ENCODE measurements at places on chromosomes 3 and 15.

DNA sequence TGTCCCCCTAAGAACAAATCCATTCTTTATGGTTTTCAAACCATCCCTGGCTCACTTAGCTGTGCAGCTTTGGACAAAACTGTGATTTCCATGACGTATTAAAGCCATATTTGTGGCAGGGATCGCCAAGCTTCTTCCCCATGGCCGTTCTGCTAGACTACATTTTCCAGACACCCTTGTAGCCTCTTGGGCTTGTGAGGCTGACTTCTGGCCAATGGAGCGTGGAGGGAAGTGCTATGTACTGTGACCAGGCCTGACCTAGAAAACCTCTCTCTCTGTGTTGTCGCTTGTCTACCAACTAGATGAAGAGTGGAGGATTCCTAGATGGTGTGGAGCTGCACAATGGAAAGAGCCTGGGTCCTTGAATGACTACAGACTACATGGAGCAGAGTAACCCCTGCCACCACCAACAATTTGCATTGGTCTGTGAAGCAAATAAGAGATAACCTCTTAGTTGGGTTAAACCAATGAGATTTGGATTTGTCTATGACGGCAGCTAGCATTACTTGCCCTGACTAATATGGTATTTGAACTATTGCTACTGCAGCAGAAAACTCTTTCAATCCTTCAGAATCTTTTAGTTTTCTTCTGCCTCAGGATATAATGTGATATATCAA lies 22.1 kb upstream of the MGLL start:
- no peak for DNase-seq

GRCh38 chr3:100936931-100937330 lies 56.3 kb downstream of the ABI3BP start:
- DNase-seq = no peak

- DNase-seq = no peak
Measured at GRCh38 chr3:185103359-185104127, 49.3 kb downstream of the C3orf70 start.

DNA sequence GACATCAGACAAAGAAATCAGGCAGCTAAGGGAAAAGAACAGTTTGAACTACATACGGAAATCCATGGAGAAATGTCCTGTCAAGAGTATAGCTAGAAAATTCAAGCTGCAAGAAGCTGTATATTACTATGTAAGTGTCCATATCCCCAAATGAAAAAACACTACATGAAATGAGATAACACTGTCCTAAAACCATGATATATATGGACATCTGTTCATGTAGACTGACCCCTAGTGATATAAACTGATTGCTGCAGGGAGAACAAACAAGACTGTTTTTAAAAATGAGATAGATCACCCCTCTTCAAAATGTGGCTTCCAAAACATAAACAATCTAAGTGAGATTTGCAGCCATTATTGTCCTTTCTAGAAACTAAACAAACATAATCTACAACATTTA lies 985.6 kb downstream of the EPHA3 start:
- DNase-seq = no peak

- DNase-seq = no peak
Measured at GRCh38 chr3:131349946-131350347, 31.6 kb upstream of the NUDT16 start.

GRCh38 chr3:149783576-149783975 lies 8.8 kb downstream of the ANKUB1 start:
- DNase-seq = no peak

- DNase-seq = no peak
Measured at GRCh38 chr3:129122412-129123011, 908 bp upstream of the RAB43 start.

DNA sequence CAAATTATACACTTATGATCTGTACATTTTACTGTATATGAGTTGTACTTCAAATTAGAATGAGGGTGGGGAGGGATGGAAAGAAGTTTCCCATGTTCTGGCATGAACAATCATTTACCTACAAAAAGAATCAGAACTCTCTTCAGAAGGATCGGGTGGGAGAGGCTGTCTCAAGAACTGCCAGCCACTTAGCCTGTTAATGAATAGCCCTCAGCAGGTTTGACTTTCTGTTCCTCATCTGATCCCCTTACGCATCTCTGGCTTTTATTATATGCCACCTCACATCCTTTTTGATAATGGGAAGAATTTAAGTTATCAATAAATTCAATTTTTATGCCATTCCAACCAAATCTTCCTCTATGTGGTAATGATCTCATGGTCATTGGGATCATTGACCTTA lies 168.3 kb upstream of the TGFBR2 start:
- no peak for DNase-seq

GRCh38 chr15:98779463-98780071 lies 131.2 kb downstream of the IGF1R start:
- DNase-seq = no peak

GRCh38 chr3:141427764-141428163 lies 59.1 kb upstream of the RASA2 start:
- no peak for DNase-seq

GRCh38 chr15:78841891-78842290 lies 30.6 kb upstream of the ADAMTS7 start:
- no peak for DNase-seq

DNA sequence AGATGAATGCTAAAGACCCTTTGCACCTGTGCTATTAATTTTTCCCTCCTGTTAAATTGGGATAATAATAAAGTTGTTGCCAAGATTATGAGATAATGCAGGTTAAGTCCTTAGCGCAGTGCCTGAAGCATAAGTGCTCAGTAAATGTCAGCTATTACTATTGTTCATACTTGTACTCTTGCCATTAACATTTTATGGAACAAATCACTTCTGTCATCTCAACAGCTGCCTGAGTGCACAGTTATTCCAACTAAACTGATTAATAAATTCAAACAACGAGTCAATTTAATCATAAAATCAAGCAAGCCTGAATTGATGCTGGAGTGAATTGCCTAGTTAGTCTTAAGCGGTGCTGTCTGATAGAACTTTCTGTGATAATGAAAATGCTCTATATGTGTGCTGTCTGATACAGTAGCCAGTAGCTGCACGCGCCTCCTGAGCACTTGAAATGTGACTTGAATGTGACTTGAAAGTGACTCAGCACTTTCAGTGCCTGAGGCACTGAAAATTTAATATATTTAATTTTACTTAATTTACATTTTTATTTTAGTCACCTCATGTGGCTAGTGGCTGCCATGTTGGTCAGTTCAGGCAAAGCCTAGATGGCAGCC lies 198.7 kb upstream of the PFN2 start:
- DNase-seq = no peak

GRCh38 chr3:128665362-128666021 lies 14.9 kb upstream of the RPN1 start:
- DNase-seq = no peak

DNA sequence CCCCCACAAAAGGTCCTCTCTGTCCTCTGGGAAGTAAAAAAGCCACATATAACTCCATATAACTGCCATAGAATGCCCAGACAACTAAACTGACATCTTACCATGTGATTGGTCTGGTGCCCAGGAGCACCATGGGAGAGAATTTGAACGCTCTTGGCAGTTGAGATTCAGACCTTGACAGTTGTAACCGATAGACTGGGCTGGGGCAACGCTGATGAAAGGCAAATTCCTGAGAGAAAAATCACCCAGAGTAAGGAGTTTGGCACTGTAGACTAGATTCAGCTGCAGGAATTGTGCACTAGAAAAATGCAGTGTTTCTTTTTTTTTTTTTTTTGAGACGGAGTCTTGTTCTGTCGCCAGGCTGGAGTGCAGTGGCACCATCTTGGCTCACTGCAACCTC lies 240.5 kb downstream of the SOX2 start:
- no peak for DNase-seq

GRCh38 chr3:148146947-148147826 lies 550.5 kb upstream of the AGTR1 start:
- no peak for DNase-seq

GRCh38 chr3:104556372-104557078 lies 810.2 kb upstream of the ALCAM start:
- DNase-seq = no peak

DNA sequence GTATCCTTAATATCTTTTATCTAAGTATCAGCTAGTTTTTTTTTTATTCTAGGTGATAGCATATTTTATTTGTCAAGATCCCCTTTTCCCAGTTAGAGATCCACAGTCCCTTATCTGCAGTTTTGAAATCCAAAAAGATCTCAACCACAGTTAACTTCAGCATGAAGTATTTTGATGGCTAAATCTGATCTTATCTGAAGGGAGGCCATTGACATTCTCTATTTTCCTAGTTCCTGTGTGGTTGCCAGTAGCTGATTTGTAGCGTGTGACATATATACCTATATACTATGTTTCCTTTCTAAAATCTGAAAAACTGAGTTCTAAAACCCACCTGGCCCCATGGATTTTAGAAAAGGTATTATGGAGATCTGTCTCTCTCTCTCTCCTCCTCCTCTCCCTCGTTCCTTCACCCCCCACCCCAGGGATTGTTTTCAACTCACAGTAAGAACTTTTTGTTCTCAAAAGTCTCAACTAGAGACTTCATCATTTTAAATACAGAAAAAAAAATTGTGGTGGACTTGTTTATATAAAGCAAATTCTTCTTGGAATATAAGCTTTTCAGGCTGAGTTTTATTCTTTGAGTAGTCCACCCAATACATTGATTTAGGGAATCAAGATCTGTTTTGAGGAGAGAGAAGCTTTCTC lies 12.3 kb downstream of the TCF12 start:
- no peak for DNase-seq

- DNase-seq = no peak
Measured at GRCh38 chr15:37765786-37766185, 168.7 kb upstream of the TMCO5A start.

DNA sequence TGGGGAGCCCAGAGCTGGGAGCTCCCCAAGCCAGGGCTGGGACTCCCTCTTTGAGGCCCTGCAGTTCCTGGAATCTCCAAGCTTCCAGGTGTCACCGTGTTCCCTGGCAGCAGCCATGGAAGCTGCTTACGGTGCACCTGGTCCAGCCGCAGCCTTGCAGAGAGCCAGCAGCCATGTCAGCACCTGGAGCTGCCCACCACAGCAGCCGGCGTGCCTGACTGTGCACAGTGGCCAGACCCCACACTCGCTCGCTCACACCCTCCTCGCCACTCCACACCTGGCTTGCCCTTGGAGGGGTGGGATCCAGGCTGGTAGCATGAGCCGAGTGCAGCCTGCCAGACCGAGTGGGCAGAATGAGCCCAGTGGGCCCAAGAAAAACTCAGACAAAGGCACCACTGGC lies 14.8 kb upstream of the HTR3E start:
- no peak for DNase-seq

DNA sequence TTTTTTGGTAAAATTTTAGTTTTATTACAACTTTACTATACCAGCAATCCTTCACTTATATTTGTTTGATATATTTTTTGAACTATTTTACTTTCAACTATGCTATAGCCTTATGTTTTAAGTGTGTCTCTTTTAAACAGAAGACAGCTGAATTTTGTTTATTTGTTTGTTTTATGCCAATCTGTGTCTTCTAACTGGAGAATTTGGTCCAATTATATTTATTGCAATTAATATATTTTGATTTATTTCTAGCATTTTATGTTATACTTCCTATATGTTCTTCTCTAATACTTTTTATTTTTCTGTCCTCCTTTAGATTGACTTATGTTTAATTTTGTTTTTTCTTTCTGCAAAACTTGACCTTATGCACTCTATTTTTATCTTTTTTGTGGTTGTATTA lies 4.9 kb upstream of the MME start:
- no peak for DNase-seq

GRCh38 chr3:27545061-27545460 lies 60.9 kb upstream of the SLC4A7 start:
- DNase-seq = no peak

DNA sequence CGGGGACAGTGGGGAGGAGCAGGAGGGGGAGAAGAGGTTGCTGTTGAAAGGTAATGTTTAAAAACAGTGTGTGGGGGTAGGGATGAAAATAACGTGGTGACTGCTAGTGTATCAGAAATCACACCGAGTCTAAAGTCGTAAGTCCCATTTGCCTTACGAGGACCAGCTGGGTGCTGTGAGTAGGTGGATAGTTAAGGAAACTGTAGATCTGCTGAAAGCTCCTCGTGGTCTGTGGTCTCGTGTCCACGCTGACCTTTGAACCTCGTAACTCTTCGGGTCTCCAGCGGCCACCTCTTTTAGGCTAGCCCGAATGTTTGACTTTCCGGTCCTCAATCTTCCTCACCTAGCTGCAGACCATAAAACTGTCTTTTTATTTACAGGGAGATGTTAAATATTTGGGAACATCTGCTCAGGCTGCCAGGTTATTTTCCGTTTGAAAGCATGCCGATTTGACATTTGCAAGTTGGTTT lies 29.3 kb upstream of the ST3GAL6 start:
- DNase-seq = no peak

DNA sequence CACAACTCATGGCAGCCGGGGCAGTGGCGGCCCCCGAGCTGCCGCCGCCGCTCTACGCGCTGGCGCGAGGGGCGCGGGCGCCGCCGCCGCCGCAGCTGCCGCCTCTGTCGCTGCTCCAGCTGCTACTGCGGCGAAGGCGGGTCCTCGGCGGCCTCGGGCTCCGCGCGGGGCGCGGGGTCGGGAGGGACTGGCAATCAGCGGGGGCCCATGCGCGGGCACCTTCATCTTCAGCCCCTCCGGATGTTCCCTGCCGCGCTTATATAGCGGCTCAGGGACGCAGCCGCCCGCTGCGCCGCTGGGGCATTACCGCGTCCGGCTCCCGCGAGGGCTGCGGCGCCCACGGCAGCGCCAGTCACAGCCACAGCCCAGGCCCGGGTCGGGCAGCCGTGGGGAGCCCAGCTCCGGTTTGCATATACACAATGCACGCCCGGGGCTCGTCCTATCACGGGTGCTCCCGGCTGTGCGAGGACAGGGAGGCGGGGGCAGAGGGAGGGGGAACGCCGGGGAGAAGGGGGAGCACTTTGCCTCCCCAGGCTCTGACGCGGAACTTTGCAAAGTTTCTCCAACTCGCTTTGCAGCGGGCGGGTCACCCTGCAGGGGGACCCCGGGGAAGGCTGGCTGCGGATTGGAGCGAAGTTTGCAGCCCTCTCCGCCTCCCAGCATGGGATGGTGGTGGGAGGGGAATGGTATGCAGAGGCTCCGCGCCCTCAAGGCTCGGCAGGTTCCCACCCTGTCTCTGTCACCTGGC lies at the start of gene VGLL3:
Gene VGLL3 (minus strand): TSS at position 416 of the 748 bp plus-strand sequence. CDS start 406 bp downstream, at position 10.
- no peak for DNase-seq

- no peak for DNase-seq
Measured at GRCh38 chr3:127264794-127265514, 22.9 kb downstream of the PRR20G start.

DNA sequence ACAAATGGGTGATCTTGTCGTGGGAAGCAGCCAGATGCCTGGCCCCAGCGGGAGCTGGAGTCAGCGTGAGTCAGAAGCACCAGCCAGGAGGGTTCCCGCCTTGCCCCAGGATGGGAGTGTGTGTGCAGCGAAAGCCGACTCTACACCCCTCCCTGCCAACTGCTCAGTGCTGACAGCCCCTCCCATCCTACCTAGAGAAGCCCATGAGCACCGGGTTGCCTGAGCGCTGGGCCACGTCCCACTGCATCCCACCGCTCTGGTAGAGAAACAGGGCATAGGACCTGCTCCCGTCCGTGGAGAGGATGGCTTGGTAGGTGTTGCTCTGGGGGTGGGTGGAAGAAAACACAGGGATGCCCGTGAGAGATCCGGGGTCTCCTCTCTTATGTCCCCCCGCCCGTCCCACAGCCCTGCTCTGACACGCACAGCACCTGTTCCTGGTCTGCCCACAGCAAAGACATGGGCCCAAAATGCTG lies 42.9 kb downstream of the MUC4 start:
- no peak for DNase-seq
